NCI-H446 (cell line): ENCODE measurements at places on chromosomes 6 and 20.

DNA sequence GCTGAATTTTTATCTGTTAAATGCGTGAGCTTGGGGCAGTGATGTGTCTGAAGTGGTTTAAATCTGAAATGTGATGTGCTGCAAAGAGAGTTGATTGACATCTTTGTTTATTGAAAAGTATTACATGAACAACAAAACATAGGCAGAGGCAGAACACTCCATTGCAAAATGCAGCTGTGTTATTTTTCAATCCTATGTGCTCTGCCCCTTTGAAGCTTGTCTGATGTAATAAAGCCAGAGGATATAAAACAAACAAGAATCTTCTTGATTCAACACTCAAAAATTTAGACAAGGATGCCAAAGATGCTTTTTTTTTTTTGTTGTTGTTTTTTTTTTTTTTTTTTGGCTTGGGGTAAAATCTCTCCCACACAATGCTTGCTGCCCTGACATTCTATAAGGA, 482.4 kb upstream of the MMS22L start:
- peak; percentile 8 for DNase-seq

DNA sequence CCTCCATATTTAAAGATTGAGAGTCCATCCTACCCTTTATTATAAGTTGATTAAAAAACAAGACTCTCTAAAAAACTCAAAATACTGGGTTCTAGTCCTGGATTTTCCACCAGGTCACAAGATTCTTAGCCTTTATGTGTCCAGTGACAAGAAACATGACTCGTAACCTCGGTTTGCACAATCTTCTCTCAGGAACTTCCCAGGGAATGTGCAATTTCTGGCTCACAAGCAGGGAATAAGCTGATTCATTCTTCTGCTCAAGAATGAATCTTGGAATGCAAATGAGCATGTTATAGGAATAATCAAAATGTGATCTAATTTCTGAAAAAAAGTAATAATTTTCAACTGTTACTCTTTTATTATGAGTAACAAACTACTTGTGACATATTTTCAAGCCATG, 45.1 kb downstream of the OGFRL1 start:
- DNase-seq, result no peak

DNA sequence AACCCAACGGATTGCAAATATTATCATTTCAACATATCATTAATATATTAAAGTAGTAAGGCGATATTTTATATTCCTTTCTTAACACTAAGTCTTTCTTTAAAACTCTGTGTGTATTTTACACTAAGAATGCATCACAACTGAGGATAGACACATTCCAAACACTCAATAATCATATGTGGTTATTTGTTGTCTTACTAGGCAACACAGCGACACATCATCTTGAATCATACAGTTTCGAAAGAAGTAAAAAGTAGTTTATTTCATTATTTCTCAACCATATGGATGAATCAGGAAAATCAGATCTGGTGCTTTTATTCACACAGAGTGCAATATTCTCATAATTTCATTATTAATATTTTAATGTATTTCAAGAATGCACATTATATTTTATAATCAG, 662.4 kb downstream of the EPHA7 start:
- DNase-seq, result no peak

DNA sequence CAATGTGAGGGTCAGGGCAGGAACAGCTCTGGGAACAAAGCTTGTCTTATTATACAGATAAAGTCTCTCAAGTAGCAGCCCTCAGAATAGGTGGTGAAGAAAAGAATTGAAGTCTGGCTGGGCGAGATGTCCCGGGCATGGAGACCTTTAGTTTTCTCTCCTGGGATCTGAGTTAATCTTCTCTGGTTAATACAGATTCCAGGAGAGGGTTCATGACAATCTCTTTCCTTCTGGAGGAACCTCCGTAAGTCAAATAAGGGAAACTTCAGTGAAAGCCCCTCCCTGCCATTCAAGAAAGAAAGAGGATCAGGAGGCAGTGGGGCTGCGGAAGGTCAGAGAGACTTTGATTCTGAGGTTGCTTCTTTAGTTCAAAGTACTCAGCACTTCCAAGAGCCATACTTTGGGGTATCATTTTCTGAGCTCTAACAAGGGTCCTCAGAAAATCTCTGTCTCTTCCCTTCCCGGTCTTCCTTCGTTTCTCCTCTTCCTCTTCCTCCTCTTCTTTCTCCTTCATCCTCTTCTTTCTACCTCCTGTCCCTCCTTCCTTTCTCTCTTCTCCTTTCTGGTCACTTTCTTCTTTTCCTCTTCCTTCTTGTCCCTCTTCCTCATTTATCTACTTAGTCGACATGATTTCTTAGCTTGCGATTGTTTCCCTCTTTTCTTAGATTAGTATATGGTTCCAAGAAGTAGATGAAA, 4.6 kb upstream of the ZNF184 start:
- DNase-seq, result no peak

- no peak for DNase-seq
Observed at GRCh38 chr6:167094820-167095637, 27.9 kb upstream of the CCR6 start.

DNA sequence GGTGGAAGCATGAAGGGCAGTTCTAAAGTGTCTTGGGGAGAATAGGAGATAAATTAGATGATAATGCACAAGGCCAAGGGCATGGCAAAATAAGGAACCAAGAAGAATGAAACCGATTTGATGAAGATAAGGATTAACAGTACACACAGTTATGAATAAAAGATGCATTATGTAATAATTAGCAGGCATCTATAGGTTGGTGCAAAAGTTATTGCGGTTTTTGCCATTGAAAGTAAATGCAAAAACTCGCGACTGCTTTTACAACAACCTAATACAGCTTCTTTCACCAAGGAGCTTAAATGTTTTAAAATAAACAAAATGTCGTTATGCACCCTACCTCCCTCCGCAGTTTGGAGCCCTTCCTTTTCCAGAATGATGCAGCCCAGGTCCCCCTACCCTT, 29.0 kb downstream of the MAS1 start:
- no peak for DNase-seq

DNA sequence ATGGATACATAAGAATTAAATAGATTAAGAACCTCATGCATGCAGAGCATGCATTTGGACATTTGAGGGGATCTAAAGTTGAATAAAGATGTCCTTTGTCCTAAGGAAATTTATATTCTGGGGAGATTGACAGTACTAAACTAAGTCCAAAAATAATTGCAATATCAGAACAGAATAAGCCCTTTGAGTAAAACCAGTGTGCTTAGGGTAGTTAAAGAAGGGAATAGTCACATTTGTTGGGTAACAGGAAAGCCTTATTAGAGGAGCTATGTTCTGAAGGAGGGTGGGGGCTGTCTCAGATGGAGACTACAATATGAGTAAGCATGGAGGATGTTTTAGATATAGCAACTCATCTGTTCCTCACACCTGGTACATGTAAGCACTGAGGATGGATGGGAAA, 35.8 kb downstream of the CDC5L start:
- DNase-seq, result no peak

GRCh38 chr20:63873477-63873971, 8.5 kb downstream of the TPD52L2 start:
- DNase-seq, result no peak
